NCI-H510A treated with DMSO at 0.1 percent for 48 hours (cell line): ENCODE measurements at places on chromosomes 12 and 14.

DNA sequence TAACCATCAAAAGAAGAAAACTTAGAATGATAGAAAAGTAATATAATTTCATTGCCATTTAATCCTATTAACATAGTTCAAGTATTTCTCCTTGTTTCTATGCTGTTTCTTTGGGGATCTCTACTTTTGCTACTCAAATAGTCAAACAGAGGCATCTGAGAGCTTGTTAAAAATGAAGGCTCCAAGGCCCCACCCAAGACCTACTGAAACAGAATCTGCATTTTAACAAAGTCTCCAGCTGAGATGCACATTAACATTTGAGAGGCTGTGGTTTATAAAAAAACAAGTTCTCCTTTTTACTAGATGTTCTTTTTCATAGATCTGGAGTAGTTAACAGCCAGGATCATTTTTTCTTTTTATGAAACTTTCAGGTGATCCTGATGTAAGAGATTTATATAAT lies 31.8 kb downstream of the PPFIA2 start:
- no peak for DNase-seq

DNA sequence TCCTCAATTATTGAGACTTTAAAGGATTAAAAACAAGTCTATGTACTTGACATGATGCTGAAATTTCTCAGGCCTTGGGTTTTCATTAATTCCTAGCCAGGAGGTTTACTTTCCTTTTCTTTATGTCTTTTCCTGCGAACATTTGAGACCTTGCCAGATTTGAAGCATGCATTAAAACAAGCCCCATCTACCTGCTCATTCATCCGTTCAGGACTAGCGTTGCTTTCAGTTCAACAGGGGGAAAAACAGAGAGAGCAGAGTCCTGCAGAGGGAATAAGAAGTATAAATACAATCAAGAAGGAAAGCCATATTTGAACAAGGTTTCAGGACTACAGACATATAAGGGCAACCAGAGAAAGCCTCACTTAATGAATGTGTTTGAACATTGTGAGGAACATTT lies 542.4 kb downstream of the DIO2 start:
- no peak for DNase-seq

DNA sequence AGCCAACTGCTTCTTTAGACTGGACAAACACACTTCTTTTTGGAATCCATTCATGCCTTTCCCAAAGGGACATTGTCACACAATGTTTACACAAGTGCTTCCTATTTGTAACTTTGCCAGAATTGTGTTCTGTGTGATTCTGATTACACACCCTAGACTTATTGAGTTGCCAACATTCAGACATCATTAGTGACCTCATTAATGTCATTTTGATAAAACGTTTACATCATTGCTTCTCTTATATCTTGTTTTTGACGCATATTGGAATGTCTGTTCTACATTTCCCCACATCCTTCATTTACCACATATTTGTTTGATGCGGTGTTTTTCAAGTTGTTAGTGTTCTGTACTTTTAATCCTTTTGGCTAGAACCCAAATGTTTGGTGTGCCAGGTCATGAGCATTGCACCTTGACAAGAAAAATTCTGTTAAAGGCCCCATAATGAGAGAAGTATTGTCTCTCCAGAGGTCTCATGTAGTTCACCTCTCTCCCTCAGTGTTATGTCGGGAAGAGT lies 305.5 kb downstream of the AEBP2 start:
- no peak for DNase-seq

DNA sequence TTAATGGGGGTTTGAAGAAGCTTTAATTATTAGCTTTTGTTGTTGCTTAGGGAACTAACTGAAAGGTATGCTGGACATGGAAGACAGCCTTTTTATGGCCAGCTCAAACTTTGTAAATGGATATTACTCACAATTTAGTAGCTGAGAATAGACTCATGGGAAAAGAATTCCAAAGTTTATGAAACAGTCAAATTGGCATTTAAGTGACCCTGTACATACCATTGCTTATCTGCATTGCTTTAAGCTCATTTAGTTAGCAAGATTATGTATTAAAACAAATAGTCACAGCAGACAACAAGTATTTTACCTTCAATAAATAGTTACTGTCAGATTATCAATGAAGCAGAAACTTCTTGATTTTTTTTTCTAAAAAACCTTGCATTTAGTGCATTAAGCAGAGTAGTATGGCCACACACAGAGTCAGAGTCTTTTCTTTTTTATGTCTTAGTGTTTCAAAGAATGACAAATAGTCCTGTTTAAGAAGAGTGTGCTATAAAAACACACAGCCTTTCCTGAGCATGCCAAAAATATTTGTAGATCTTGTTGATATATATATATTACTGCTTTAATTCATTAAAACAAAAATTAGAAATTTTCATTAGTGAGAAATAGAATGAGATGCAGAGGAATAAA lies 102.2 kb downstream of the TTC6 start:
- DNase-seq = no peak

- DNase-seq = no peak
These were observed 24.1 kb downstream of the TMEM260 start for GRCh38 chr14:56603648-56604047.

GRCh38 chr12:109770104-109770860 lies 56.7 kb downstream of the FAM222A start:
- no peak for DNase-seq

GRCh38 chr14:97046967-97047366 lies 249.8 kb downstream of the VRK1 start:
- no peak for DNase-seq

DNA sequence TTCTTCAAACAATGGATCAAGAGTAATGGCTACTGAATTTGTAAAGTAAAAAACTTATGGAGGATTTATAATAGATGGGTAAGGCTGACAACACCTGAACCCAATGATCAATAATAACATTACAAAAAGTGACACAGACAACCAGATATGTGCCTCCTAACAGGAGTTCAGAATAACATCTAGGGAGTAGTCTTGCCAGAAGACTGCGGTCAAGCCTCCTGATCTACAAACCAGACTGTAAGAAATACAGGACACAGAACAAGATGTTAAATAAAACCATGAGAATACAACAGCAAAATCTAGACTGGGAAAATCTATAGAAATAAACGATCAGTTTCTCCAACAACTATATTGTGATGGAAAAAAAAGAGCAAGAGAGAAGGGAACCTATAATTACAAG lies 262.6 kb upstream of the TMTC1 start:
- no peak for DNase-seq

DNA sequence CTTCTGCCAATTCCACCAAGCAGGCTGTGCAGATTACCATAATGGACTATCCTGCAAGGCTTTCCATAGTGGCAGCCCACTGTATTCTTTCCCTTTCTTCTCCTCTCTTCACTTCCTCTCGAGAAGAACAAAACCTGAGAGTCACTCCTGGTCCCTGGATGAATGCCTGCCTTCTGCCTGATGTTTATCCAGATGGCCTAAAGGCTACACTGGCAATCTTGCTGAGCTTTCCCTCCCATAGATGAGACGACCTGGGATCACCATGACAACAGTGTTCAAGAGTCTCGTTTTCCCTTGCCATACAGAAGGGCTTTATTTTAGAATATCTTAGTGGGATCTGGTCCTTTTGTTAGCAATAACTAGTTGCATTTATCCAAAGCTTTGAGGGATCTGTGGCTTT lies 142.3 kb downstream of the RTN1 start:
- DNase-seq = peak; percentile 44

- no peak for DNase-seq
These were observed 114.8 kb downstream of the PLXNC1 start for GRCh38 chr12:94263011-94263811.
